Natural killer cell treated with Interleukin-12 subunit alpha and Interleukin-12 subunit beta and Interleukin-15 and Interleukin-18, amount 100 ng/mL, for 72 hours (primary cell): ENCODE measurements at places on chromosomes 4 and X. TPM values are rescaled to one million over a fixed set of nuclear protein-coding genes. Genes with fewer than 3 reads are reported as not detected.

The FAAH2 gene
- 1.1 TPM for total RNA-seq

The PASD1 gene
- not detected for total RNA-seq

The NPNT gene
- total RNA-seq, result not detected

The EIF2S3 gene
- 194 TPM for total RNA-seq

The CLNK gene
- total RNA-seq, result 0.70 TPM
